ENCODE measurements at places on chromosomes 6 and 20.

- no peak for DNase-seq
Measured at GRCh38 chr6:3285732-3286131, 27.0 kb downstream of the PSMG4 start.

DNA sequence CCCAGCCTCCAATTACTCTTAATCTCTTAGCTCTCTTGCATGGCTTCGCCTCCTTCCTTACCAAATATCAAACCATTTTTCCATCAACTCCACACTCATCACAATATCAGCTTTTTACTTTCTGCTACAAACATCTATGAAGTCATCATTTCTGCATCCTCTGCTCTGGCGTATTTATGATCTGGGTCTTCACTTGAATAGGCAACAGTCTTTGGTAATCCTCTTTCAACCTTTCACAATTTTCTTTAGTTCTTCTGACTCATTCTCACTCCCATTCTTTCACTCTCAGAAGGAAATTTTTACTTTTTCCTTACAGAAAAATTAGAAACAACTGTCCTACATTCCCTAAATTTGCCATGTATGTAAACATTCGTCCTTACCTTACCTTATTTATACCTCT lies 522.4 kb downstream of the HDGFL1 start:
- no peak for DNase-seq

- DNase-seq: no peak
Measured at GRCh38 chr6:149211046-149211571, 106.4 kb upstream of the TAB2 start.

- DNase-seq: no peak
Measured at GRCh38 chr6:157194643-157195042, 128.7 kb downstream of the TMEM242 start.

GRCh38 chr6:48733581-48733980 lies 622.6 kb upstream of the PTCHD4 start:
- no peak for DNase-seq

DNA sequence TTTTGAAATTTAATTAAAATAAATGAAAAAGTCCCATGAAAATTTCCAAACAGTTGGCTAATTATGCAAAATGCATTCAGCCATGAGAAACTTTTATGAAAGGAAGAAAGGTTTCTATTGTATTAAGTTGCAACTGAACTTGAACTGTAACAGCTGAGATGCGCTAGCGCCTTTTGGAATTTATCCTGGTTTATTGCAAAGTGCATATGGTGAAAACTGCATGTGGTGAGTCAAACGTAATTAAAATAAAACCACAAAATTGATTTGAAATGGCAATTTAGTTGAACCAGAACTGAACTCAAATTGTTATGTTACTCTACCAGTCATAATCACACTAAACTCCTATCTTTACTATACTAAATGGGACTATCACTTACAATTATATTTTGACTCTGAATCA lies 46.4 kb upstream of the COL21A1 start:
- peak; percentile 30 for DNase-seq

DNA sequence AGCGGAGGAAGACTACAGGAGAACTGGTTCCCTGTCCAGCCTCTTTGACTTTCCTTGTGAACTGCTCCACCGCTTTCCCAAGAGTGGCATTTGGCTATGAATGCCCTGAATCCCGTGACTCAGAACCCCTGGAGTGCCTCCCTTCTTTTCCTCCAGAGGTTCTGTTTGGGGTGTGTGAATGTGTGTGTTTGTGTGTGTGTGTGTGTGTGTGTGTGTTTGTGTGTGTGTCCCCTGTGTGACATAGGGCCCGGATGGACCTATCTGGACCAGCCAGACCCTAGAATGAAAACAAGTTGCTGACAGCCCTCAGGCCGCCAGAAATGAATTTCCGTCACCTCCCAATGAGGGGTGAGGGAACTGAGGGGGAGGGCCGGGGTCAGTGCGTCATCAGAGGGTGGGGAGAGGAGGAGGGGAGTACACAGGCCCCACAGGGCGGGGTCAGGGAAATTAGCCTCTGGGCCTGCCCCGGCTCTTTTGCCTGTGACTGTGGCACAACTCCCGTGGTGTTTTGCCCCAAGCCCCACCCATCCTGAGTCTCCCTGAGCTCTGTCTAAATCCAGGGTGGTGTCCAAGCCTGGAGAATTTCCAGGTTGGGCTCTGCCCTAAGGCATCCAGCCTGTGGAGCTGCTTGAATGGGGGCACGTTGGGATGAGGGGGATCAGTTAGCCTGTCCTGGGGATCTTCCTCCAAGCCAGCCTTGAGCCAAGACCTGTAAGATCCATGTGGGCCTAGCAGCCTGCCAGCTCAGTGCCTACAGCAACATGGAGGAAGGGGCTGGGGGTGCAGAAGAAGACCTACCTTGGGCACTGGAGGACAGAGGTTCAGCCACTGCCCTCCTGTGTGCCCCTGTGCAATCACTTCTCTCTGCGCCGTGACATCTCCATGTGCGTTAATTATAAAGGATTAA lies 15.2 kb upstream of the MRPS18A start:
- peak; percentile 73 for DNase-seq

- DNase-seq: no peak
Measured at GRCh38 chr6:140208286-140208685, 833.8 kb upstream of the CITED2 start.
